ENCODE measurements at places on chromosomes 2 and 18.

GRCh38 chr18:77763530-77764145 is 514.0 kb downstream of the GALR1 start:
- no peak for DNase-seq

DNA sequence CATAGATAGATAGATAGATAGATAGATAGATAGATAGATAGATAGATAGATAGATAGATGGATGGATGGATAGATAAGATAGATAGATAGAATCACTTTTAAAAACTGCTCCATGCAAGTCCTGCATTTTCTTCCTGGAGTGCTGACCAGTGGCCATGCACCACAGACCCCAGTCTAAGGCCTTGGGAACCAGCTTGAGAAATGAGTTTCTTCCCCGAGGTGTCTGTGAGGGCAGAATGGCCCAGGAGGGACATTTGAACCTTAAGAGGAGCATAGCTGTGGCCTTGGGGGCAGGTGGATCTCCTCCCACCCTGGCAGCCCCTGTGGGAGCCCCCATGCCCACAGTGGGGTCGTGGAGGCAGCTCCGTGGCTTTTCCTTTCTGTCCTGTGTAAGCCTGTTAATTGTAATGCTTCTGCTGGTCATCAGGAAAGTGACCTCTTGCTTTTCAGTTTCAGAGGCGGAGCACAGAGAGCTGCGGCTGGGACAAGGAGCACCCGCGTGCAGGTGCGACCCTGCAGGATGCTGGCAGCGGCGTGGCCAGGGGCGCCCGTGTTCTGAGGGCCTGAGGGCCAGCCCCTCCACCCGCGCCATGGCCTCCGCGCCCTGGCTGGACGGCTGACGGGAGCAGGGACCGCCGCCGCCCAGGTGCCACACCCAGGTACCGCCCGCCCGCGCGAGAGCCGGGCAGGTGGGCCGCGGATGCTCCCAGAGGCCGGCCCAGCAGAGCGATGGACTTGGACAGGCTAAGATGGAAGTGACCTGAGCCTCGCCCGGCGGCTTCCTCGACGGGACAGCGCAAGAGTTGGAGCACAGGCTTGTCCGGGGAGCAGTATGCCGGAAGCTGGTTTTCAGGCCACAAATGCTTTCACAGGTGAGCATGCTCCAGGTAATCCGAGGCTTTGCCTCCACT is 168.6 kb downstream of the LDLRAD4 start:
- no peak for DNase-seq

DNA sequence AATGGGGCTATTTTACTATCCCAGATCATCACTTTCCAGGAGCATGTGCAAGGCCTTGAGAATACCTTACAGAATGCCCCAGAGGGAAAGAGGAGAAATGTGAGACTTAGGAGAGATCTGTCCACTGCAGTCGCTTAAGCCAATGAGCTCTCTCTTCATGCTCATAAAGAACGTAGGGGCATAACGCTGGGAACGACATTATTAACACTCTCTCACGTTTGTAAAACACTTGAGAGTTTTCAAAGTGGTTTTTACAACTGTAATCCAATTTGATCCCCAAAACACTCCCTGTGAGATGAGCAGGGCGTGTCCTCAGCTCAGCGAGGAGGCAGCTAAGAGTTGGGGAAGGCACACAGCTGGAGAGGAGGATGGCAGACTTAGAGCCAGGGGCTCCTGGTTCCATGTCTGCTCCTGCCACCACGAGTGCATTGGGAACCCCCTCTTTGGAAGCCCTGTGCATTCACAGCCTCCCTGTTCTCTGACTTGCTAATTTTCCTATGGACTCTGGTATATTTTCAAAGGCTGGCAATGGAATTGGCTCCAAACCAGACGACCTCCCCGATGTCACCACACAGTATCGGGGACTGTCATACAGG is 97.4 kb downstream of the PLB1 start:
- no peak for DNase-seq

DNA sequence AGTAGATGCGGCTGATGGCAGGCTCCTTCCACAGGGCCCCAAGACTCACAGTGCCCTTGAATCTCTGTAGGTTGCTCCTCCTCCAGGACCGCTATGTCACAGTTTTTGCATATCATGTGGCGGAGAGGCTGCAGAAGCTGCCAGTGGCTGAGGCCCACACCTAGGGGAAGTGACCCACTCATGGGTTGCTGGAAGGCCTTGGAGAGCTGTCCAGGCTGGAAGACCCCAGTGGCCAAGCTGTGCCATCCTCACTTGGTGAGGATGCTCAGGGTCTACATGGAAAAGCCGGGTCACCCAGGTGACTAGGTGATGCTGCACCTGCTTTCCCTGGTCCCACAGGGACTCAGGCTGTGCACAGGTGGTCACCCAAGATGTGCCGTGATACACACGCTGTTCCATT is 90.6 kb downstream of the SEPTIN10 start:
- no peak for DNase-seq

DNA sequence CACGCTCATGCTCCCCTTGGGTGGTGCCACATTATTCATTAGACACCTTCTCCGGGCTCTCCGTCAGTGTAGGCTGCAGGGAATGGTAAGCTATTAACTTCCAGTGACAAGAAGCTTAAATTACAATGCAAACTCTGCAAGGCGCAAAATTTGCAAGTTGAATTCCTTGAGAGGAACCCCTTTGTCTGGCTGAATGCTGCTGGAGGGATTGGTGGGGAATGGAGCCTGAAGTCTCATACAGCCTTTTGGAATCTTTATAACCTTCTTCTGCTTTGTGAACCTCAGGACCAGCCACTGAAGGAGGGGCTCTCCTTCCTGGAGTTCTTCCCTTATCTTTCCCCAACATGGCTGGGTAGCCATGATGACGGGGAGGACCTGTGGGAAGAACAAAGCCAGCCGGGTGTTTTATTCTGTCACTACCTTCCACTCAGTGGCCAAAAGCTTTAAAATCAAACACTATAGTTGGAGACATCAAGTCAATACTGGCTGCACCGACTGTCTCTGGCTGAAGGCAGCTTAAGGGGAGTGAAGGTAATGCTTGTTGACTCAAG is 220.9 kb upstream of the EPHA4 start:
- DNase-seq: no peak

GRCh38 chr2:229572507-229573271 is 141.7 kb downstream of the DNER start:
- DNase-seq: no peak

- DNase-seq: no peak
Measured at GRCh38 chr2:26541401-26542193, 63.7 kb upstream of the OTOF start.

- DNase-seq: no peak
Measured at GRCh38 chr2:43169099-43169945, 57.1 kb downstream of the ZFP36L2 start.

- DNase-seq: no peak
Measured at GRCh38 chr18:49970319-49970718, 157.0 kb upstream of the ACAA2 start.
